ENCODE measurements at places on chromosomes 13 and 19.

DNA sequence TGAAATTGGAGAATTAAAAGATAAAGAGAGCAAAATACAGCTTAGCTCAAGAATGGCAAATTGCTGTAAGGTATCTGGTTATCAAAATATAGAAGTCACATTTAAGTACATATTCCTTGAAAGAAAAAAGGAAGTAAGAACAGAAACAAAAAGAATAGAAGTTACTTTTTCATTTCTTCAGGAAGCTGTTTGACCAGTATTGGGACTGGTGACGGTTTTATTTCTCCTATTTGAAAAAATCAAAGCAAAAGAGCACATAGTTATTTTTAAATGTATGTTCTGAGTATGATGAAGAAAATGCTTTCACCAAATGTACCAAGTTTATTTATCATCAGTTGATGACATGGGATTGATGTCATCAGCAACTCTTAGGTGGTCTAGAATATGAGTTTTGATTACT, 83.1 kb upstream of the OXGR1 start:
- no peak for DNase-seq

DNA sequence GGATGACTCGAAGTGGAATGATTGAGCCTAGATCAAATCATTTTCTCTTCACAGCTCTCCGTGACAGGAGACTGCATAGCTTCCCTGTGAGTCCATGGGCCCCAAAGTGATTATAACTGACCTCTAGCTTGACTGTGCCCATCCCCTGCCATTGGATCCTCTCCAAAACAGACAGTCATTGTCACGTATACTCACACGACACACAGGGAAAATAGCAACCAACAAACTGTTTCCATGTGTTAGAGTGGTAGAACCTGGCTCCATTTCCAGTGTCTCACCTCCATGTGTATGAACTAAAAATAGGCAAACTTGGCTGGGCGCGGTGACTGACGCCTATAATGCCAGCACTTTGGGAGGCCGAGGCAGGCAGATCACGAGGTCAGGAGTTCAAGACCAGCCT, 48.8 kb upstream of the NPAS1 start:
- DNase-seq, result no peak

- DNase-seq, result no peak
Observed at GRCh38 chr13:91358387-91358782, 10.9 kb downstream of the MIR17HG start.

DNA sequence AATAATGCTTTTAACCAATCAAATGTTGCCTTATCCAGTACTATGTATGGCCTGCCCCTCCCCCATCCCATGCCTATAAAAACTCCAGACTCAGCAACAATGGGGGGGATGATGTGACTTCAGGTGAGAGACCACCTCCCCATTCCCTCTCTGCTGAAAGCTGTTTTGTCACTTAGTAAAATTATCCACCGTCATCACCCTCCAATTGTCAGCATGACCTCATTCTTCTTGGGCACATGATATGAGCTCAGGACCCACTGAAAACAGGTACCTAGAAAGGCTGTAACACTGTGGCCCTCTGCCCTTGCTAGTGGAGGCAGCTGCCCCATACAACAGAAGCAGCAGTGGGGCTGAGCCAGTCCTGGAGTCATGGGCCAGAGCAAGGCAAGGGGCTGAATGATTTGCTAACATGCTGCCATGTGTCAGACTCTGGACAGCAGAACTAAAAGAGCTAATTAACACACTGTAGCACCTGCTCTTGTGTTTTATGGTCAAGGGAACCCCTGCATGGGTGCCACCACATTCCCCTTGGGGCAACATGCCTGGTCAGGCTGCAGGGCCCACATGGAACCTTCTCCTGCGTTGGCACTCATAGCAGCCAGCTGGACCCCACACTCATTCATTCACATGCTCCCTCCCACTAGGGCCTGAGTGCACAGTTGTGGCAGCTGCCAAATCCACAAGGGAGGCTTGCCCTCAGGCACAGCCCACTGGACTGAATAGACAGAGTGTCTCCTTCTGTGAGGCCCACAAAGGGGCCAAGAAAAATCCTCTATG, 722.2 kb upstream of the PCDH20 start:
- DNase-seq, result no peak

DNA sequence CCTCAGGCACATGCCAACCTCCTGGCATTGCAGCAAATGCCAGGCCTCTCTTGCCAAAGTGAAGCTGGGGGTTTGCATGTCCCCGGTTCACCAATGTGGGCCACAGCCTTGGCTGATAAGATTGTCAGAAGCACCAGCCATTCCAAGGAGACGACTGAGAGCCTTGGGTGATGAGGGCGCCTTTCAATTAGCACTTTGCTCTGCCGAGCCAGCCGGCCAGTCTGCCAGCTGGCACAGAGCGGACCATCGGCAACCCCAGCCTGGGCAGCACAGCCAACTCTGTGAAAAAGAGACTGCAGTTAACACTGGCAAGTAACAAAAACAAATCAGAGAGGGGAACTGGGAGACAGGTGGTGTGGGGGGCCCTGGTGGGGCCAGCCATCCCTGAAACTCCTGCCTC, 67.3 kb downstream of the EFNB2 start:
- DNase-seq, result no peak

DNA sequence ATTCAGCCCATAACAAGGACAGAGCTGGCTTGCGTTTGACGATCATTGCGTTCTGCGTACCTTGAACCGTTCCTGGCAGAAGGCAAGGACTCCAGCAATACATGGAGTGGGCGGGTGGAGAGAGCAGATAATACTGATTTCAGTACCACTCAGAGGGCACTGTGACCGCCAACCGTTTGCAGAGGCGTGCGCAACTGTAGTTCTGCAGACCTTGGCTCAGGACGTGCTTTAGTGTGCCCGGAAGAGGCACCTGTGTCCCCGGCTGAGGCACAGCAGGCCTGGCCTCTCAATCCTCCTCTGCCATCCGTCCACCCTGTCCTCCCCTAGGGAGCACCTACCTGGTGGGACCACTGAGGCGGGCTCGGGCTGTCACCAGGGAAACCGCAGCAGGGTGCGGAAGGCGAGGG, 117.6 kb upstream of the USP29 start:
- no peak for DNase-seq

GRCh38 chr13:112248862-112249592, 127.1 kb upstream of the SPACA7 start:
- peak; percentile 39 for DNase-seq

- no peak for DNase-seq
Observed at GRCh38 chr13:95174517-95174916, 126.7 kb downstream of the ABCC4 start.

- peak; percentile 36 for DNase-seq
Observed at GRCh38 chr19:38736413-38737280, 7.6 kb downstream of the CAPN12 start.

DNA sequence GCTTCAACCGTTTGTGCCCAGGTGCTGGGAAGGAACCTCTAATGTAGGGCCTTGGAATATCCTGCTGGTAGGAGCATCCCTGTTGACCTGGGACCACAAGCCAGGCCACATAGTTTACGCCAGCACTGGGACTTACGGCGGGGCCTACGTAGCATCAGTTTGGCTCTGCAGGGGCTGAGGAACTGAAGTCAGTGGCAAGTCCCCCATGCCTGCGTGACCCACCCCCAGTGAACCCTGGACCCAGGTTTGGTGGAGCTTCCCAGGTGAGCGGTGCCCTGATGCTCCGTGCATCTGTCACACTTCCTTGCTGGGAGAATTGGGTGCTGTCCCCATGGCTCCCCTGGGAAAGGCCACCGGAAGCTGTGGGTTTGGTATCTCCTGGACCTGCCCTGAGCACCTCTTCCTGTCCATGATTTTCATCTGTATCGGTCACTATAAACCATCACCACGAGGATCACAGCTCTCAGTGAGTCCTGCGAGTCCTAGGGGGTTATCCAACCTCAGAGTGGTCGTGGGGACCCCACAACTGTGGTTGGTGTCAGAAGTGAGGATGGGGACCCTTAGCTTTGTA, 9.9 kb downstream of the SIGLEC11 start:
- no peak for DNase-seq

DNA sequence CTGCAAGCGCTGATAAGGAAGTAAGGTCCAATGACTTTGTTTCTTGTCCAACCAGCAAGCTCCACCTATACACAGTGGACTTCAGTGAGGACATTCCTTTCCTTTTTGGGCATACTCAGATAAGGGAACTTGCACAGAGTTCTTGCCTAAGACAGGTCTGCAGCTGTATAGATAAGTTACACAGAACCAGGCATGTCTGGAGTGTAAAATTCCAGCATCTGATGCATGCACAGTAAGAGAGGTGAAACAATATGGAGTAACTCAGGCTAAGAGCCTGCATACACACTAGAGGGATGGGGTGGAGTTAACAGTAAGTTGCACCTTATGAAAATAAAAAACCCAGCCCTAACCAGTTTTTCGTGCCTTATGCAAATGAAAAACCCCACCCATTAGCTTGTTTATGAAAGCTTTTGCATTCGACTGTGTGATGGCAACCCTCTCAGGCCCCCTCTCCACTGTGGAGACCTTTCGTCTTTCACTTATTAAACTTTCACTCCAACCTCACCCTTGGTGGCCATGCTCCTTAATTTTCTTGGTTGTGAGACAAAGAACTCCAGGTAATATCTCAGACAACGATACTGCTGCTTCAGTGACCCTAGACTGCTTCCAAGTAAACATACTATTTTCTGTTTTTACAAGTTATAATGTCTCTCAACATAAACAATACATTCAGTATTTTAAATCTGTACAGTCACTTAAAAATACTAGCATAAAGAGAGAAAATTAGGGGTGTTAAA, 2859.0 kb upstream of the PCDH20 start:
- DNase-seq, result no peak

DNA sequence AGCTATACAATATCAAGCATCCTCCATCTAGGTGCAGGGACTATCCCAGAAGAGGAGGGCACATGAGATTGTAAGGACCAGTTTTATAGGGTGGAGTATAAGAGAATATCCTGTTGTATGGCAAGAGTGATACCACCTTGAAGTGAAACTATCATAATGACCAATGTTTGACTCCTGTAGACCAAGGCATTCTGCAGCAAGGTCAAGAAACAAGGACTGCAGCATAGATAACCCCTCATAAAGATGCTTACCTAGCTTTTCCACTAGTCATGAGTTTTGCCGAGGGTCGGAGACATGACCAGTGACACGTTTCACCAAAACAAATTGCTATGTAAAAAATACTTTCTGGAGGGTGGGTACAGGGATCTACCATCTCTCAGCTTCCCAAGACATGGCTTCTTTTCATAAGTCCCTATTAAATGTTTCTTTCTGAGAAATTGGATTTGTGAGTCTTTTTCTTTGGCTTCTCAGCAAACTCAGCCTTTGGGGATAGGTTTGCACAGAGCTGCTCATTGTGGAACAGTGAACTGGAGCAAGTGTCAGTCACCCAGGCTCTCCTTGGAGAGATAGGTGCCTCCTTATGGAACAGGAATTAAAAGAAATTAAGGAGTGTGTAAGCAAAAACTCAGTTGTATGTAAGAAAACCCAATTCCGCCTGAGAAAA, 28.2 kb upstream of the CYSLTR2 start:
- DNase-seq, result no peak

- no peak for DNase-seq
Observed at GRCh38 chr13:33723365-33723764, 94.6 kb upstream of the RFC3 start.

GRCh38 chr13:31970231-31970930, 61.2 kb upstream of the FRY start:
- DNase-seq, result no peak

DNA sequence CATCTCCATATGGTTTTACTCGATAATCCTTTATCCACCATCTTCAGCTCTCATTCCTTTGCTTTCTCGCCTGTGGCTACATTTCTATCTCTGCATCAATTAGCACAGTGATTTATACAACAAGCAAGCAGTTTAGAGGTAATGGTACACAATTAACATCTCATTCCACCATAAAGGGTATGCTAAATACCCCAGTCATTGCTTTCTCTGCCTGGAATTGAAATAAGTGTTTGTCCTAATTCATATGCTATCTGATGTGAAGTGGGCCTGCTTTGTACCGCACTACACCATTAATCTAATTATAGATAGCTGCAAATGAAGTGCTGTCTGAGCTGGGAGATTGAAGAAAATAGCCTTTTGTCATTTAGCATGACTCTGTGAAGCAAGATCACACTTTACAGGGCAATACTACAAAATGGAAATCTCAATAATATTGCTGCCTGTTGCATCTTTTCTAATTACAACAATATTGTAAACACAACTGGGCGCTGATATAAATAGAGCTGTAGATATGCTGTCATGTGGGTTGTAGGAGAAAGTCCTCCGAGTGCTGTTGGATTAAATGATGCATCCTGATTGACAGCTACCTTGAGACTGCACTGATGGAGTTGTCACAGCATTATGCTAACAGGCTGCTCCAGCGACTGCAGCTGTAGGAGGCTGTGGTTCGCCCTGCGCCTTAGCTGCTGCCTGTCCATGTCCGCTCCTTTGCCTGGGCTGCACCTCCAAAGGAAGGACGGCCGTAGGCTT, 78.2 kb downstream of the GGACT start:
- no peak for DNase-seq

- no peak for DNase-seq
Observed at GRCh38 chr13:106927421-106927820, 359.5 kb upstream of the ARGLU1 start.

DNA sequence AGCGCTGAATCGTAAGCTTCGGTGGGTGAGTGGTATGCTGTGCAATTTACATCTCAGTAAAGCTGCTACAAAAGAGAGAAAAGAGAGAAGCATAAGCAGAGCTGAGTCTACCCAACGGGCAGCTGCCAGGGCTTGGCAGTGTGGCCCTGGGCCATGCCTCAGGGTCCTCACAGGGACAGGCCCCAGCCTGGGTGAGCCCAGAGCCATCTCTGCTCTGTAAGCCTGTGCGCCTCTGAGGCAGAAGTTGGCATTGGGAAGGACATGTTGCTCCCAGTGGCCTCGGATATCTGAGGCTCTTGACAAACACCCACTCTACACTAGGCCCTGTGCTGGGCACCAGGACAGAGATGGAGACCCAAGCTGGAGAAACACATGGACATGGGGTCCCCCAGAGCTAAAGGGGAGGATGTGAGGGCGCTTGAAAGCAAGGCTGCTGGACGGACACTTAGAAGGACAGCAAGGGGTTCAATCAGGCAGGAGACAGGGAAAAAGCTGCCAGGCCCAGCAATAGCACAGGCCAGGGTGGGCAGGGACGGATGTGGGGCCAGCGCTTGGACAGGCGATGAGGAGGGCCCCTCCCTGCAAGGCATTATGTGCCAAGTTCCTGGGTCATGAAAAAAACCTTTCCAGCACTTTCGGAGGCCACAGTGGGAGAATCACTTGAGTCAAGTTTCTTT, 14.7 kb downstream of the PPP6R1 start:
- DNase-seq, result no peak

- DNase-seq, result no peak
Observed at GRCh38 chr19:34282611-34283519, 28.5 kb downstream of the GARRE1 start.

GRCh38 chr19:39384839-39385568, 5.9 kb downstream of the PAF1 start:
- no peak for DNase-seq

DNA sequence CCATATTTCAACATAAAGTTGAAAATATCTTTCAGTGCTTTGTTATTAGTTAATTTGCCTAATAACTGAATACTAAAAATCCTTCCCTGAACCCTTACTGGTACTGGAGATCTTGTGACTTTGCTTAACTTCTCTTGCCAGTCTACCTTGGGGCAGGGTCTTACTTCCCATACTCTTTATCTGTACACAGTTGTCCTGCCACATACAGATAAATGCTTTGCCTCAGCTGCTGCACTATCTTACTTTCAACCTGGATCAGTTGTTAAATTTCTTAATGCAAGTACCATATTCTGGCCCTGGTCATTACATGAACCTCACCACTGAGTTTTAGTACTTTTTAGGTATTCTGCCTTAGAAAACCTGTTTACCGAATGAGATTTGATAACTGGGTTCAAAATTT, 107.6 kb downstream of the PIBF1 start:
- no peak for DNase-seq
